ENCODE measurements at places on chromosomes 4 and X.

DNA sequence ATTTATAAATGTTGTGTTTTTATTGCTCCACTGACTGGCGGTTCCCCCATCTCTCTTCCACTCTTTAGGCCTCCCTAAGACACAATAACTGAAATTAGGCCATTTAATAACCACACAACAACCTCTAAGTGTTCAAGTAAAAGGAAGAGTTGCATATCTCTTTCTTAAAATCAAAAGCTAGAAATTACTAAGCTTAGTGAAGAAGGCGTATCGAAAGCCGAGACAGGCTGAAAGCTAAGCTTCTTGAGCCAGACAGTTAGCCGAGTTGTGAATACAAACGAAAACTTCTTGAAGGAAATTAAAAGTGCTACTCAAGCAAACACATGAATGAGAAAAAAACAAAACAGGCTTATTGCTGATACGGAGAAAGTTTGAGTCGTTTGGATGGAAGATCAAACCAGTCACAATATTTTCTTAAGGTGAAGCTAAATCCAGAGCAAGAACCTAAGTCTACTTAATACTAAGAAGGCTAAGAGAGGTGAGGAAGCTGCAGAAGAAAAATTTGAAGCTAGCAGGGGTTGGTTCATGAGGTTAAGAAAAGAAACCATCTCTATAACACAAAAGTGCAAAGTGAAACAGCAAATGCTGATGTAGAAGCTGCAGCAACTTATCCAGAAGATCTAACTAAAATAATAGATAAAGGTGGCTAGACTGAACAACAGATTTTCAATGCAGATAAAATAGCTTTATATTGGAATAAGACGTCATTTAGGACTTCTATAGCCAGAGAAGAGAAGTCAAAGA lies 194.0 kb upstream of the TTC29 start:
- DNase-seq, result no peak

GRCh38 chr4:76476571-76476970 lies 41.5 kb downstream of the SHROOM3 start:
- DNase-seq, result no peak

GRCh38 chr4:11194431-11194830 lies 234.3 kb downstream of the HS3ST1 start:
- DNase-seq, result no peak

DNA sequence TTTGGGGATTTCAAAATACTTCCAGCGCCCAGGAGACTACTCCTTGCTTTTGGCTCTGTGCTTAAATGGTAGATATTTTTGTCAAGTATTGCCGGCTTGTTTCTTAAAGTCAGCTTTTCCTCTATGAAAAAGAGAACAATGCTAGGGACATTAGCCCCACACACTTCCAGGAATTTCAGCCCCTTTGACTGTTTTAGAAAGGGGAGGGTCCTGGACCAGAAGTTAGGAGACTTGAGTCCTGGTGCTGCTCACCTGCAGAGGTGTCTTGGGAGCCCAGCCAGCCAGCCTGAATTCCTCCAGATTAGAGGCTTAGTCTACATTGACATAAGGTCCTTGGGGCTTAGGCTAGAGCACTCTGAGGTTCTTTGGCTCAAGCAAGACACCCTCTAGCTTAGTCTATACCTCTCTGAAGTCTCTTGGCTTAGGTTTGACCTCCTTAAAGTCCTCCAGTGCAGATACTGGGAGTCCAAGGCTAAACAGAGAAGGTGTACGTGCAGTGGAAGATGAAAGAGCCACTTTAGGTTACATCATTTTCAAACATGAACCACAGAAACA lies 1.6 kb upstream of the SETD7 start:
- DNase-seq, result no peak

DNA sequence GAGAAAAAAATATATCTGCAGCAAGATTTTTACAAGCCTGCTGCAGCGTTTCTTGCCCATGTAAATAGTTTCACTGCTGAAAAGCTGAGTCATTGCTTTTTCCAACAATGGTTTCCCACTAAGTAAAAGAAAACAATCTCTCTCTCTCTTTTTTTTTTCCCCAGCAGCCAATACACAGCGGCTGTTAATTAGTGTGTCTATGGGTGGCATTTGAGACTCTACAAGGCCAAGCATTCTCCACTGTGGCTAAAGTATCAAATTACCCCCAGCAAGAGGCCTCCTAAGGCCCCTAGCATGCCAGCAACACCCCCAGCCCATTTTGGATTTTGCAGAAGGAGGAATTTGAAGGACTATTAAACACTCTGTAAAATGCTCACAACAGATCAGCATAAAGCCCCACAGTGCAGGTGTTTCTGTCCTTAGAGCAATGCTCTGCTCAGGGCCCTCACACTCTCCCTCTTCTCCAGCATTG lies 837.4 kb downstream of the TRIML1 start:
- DNase-seq, result no peak

DNA sequence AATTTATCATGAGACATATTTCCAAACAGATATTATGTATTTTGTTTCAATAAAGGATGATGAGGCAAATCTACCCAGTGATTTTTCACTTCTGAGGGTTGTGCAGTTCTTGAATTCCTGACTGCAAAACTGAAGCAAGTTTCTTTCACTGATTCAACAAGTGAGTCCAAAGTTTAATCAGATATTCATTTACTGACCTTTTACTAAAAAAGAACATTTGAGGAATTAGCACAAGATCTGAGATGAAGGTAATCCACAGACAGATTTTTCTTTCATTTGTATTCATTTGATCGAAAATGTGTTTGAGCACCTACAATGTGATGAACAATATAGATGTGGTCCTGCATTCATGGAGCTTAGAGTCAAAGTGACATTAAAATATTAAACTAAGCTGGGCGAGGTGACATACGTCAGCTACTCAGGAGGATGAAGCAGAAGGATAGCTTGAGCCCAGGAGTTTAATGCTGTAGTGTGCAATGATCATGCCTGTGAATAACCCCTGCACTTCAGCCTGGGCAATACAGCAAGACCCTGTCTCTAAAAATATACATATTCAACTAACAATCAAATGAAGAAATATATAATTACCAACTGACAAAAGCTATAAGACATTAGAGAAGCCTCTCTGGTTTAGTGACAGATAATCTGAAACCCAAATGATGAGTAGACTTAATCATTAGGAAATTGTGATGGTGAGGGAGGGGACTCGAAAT lies 76.6 kb downstream of the ANXA3 start:
- DNase-seq, result no peak

DNA sequence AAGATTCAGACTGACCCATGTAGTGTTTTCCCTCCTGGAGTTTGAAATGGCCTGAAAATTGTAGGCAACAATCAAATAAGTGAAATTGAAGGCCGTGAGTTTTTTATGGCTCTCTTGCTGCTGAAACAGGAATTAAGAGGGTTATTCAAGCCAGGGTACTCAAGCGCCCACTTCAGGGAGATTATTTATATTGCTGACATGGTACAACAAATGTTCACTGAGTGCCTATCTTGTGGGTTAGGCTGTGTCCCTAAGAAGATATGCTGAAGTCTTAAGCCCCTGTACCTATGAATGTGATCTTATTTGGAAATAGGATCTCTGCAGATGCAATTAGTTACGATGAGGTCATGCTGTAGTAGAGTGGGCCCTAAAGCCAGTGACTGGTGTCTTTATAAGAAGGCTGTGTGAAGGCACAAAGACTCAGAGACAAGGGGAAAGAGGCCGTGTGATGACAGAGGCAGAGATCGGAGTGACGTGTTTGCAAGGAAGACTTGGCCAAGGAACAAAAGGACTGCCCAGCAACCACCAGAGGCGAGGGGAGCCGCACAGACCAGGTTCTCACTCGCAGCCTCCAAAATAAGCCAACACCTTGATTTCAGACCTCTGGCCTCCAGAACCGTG lies 72.9 kb downstream of the MED28 start:
- no peak for DNase-seq

- DNase-seq, result no peak
Measured at GRCh38 chr4:123807866-123808265, 411.3 kb downstream of the SPRY1 start.

Data from T47D (cell line).